ENCODE measurements at places on chromosomes 5 and 9. TPM values are rescaled to one million over a fixed set of nuclear protein-coding genes. Genes with fewer than 3 reads are reported as not detected.

DNA sequence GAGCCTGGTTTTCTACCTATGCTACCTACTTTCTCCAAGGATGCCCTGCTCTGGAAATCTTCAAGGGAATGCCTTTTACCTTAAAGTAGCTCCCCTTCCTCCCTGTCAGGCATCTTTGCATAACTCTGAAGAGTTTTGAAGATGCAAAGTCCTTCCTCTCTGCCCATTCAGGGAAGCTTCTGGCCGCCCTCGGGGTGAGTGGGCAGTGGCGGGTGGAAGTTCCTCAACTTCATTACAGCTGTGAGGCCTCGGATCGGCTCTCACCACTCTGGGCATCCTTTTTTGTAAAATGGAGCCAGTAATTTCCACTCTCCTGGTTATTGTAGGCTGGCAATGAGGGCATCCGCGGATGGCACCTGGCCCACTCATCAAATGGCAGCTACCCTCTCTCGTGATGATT is 31.7 kb upstream of the STXBP1 start:
- DNase-seq: no peak

DNA sequence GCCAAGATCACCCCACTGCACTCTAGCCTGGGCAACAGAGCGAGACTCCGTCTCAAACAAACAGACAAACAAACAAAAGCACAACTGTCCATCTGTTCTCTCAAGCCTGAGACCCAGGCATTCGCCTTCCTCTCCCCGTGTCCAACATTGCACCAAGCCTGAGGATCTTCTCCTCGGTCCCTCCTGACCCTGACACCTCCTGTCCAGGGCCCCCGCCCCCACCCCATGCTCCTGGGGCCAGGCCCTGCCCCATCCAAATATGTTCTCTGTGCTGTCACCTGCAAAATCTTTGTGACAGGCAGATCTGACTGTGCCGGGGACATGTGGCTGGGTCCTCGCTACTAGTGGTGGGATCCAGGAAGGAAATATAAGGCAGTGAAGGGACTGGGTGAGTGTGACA is 33.4 kb upstream of the UNC5A start:
- no peak for DNase-seq

SYK gene
- 25.9 TPM for total RNA-seq

FBP2 gene
- total RNA-seq: not detected

- DNase-seq: no peak
Measured at GRCh38 chr9:81318571-81318970, 370.8 kb downstream of the TLE1 start.

NOXA1 gene
- total RNA-seq: 2.4 TPM

FOXI1 gene
- not detected for total RNA-seq

DNA sequence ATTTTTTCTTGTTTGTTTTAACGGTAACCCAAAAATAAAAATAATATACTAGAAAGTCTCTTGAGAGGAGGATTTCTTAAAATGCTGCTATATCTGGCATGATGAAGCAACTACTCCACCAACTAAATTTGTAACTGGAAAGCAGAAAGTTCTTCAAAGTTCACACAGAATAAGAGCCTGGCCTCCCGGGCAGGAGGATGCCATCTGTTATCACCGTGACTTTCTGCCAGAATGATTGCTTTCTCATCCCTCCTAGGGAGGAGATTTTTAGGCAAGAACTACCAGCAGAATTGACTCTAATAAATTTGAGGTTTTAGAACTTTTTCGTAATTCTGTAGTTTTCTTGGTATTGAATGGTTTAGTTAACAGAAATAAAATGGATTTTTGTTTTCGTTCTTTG is 464.6 kb upstream of the ACTBL2 start:
- DNase-seq: no peak

GRCh38 chr5:172541099-172541772 is 86.9 kb upstream of the SH3PXD2B start:
- DNase-seq: no peak

DNA sequence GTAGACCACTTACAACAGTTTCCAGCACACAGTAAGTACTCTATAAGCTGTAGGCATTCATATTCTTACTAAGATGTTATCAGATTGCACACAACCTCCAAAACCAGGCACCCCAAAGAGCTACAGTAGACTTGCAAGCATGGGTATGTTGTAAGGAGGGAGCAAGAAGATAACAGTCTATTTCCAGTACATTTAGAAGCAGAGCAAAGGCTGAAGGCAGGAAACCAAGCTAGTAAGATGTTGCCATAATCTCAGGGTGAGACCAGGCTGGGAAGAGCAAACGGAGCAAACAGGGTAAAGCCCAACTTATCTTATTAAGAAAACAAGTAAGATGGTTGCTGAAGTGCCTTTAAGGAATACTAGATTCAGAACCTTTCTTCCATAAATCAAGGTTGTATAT is 161.1 kb downstream of the GLIS3 start:
- no peak for DNase-seq

DNA sequence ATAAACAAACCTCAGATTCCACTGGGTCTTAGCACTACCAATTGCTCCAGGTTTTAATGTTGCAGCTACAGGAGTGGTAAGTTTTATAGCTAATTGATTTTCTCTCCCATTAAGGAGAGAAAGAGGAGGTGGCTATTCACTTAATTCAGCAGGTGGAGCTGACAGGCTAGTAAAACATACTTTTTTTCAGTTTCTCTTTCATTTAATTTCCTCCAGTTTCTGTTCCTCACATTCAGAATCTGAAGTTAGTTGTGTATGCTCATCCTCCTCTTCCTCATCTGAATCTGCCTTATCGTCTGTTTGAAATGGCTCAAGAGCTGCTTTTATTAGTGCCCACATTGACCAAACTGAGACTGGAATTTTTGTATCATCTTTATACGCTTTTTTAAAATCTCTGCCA is 98.0 kb downstream of the PLPPR1 start:
- no peak for DNase-seq

COL23A1 gene
- total RNA-seq: 0.79 TPM

DNA sequence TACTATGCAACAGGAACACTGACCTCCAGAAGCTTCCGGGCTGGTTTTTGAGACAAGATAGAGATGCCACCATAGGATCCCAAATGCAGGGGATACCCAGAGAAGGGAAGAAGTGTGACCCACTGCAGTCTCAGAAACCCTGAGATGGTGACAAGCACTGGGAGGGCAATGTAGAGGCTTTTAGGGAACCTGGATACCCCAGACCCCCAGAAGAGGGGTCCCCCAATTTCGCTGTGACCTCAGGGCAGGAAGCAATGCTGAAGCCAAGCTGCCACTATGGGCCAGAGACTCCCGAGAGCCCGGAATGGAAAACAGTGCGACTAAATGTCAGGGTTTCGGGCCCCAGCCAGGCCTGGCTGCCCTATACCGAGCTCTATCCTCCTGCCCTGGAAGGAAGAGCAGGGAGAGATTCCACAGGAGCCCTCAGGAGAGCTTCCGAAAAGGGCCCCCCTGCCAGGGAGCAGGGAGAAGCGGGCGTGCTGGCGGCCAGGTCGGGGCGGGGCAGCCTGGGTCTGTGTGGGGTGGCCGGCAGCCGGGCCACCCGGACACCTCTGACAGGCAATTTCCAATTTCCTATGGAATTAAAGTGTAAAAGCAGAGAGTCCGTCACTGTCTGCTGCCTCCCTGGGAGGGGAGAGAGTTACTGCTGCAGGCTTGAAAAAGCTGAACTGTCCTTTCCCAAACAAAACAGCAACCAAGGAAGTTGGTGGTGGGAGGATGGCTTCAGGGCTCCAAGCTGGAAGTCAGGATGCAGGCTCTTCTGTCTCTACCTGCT is 154.2 kb downstream of the FGF18 start:
- DNase-seq: no peak

DNA sequence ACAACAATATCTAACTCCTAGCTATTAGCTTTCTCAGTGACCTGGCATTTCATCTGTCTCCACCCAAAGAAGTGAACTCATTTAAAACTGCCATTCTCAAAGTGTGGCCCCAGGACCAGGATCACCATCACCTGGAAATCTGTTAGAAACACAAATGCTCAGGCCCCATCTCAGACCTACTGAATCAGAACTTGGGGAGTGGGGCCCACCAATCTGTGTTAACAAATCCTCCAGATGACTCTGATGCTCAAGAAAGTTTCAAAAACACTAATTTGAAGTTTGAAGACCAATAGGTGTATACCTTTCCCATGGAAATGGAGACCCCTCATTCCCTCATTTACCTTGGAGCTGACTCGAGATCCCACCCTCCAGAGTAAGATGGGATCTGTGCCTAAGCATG is 72.3 kb downstream of the PRELID2 start:
- no peak for DNase-seq

- no peak for DNase-seq
Measured at GRCh38 chr5:157265714-157266285, at the start of gene CYFIP2. Gene CYFIP2 (plus strand): TSS chr5:157266123. CDS start chr5:157285362, 19,239 bp downstream.

ZNF608 gene
- total RNA-seq: 26.2 TPM

GRCh38 chr5:398475-399295 is 44.3 kb upstream of the EXOC3 start:
- no peak for DNase-seq

GLIPR2 gene
- 48.5 TPM for total RNA-seq

DNA sequence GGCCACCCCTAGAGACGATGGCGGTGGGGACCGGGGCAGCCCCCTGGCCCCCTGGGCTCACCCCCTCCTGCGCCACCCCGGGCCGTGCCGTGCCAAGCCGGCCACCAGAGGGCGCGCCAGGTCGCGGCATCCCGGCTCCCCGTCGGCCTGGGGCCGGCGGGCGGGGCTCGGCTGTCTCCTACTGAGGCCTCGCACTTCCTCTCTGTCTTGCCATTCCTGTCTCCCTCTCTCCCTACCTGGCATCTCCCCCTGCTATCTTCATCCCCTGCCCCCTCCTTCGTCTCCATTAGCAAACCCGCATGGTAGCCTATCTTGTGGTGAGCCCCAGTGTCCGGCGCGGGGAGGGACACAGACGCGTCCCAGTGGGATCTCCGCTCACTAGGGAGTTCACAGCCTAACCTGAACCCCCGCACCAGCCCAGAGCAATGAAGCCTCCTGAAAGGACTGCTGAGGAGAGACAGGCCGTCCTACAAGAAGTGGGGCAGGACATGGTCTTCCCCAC is 29.8 kb upstream of the FABP6 start:
- peak; percentile 64 for DNase-seq

ADAMTS19 gene
- total RNA-seq: 0.19 TPM

GRCh38 chr9:114558027-114558675 is 29.4 kb upstream of the ATP6V1G1 start:
- no peak for DNase-seq

GRCh38 chr5:80437326-80437725 is 29.5 kb downstream of the ZFYVE16 start:
- no peak for DNase-seq

DNA sequence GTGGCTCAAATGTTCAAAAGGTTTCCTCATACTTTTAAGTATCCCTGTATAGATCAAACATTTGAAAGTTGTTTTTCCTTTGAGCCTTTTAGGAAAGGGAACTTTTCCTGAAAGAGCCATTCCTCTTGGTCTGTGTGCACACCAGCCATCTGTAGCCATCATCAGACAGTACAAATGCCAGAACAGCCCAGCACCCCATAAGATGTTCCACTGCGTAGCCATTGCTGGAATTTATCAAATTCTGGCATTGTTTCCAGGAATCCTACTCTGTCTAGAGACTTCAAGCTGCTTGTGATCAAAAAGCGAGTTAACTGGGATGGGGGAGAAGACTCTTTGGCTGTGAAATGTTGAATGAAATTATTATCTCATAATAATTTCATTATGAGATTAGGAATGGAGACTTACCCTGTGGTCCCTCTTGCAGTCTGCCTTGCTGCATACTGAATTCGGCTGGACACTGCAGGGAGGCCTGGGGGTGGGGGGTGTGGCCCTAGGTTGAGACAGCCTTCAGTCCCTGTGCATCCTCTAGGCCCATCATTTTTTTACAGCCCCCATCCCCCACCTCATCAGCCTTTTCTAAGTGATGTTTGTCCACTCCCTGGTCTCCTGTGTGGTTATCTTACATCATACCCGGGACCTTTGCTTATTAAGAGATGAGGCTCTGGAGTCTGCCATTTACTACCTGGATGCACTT is 99.8 kb downstream of the RALGPS1 start:
- DNase-seq: no peak

DNA sequence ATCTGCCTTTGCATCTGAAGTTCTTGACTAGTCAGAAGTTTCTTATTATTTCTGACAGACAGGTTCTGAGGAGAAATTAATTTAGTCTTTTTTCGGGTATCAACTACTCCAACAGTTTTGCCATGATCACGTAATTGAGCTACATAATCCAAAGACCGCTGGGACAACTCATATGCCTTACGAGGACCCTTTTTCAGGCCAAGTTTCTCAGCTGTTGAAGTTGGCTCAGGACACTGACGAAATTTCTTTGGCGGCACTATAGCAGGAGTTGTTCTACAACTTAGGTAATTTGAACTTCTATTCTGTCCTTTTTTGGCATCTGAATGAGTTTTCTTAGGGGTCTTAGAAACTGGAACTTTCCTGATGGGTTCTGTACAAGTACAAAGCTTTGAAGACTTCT is 27.2 kb downstream of the SETX start:
- DNase-seq: no peak

DNA sequence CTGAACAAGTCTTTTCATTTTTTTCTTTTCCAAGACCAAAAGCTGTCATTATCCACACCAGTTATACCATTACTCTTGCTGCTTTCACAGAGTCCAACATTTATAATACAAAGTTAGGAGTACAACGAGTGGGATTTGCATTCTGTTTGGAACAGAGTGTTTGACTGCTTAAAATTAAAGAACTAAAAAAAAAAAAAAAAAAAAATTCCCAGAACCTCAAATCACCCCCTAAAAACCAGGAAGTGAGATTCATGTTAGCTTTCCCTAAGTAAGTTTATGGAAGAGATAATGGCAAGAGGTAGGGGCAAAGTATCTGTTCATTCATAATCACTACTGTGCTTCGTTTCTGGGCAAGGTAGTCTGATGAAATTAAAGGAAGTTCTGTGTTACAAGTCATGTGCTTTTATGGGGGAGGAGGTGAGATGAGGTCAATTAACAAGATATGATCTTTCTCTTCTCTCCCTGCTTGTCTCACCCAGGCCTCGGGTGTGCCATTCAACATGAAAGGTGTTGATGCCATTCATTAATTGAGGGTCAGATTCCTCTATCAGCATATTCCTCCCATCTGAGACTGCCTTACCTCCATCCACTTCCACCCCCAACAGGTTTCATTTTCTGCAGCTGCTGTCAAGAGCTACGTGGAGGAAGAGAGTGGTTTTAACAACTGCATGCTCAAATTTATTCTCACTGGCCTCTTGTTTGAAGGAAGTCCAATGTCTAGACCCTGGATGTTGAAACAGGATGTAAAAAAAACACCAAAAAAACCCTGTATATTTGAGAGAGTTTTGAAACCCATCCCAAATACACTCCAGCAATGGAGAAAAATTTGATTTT is 58.1 kb downstream of the MARCHF3 start:
- DNase-seq: no peak
